Activated naive CD8-positive, alpha-beta T cell treated with anti-CD3 and anti-CD28 coated beads, Interleukin-2, amount 10 ng/mL, durations not matched to agents 7 days and 5 days (primary cell): ENCODE measurements at places on chromosomes 6 and 20. TPM values are rescaled to one million over a fixed set of nuclear protein-coding genes. Genes with fewer than 3 reads are reported as not detected.

- no peak for DNase-seq
These were observed 203.6 kb upstream of the GMDS start for GRCh38 chr6:2448826-2449571.

SIRPG gene
- total RNA-seq, result 98.7 TPM

GRCh38 chr6:38261626-38262025 is 378.1 kb downstream of the BTBD9 start:
- DNase-seq, result no peak

GRCh38 chr6:24126586-24127192 is 674 bp downstream of the NRSN1 start:
- DNase-seq, result no peak

GRCh38 chr6:152428126-152428525 is 209.0 kb downstream of the SYNE1 start:
- no peak for DNase-seq

PDYN gene
- total RNA-seq, result not detected

SCRT2 gene
- total RNA-seq, result not detected

DNA sequence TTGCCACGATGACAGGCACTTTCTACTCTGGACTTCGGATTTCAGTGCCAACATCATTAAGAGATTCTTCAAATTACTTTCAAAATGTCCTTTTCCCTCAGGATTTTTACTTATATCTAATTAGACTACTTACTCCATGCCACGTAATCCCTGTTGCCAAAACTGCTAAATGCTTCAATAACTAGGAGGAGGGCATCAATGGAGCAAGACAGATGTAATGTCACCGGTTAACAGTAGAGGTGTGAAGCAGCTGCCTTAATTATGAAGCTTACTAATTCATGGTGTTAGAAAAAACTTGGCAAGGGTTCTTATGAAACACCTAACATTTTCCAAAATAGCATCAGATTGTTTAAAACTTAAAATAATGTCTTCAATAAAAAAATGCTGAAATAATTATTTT is 111.2 kb upstream of the SIM1 start:
- no peak for DNase-seq

CST4 gene
- total RNA-seq, result not detected

MOXD1 gene
- total RNA-seq, result not detected

- DNase-seq, result no peak
These were observed 35.6 kb downstream of the UTRN start for GRCh38 chr6:144320741-144321140.
